ENCODE measurements at places on chromosomes 4 and X.

GRCh38 chr4:138188406-138189084, 53.6 kb downstream of the SLC7A11 start:
- no peak for DNase-seq

DNA sequence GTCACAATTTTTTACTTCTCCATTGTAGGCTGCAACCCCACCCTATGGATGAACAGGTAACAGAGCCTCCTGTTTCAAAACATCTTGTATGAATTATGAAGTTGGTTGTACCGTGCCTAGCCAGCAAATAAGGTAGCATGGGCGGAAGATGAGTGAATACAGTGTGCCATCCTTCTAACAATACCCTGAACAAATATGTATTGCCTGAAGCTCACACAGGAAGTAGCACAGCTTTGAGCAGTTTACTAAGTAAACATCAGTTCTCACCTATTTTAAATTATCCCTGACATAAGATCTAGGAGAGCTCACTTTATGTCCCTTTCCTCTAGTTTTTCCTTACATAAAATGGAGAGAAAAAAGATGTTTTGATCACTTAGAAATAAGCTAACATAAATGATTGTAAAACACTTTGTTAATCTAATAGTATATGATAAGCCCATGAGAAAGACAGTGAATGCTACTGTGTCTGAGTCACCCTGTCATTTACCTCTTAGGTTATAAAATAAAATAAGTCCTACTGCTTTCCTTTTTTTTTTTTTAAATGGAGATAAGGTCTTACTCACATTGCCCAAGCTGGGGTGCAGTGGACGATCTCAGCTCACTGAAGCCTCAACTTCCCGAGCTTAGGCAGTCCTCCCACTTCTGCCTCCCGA, 36.6 kb downstream of the GRSF1 start:
- no peak for DNase-seq

- DNase-seq, result no peak
Observed at GRCh38 chr4:81429607-81430006, 42.1 kb downstream of the RASGEF1B start.

GRCh38 chr4:26889356-26889755, 28.7 kb downstream of the STIM2 start:
- no peak for DNase-seq

GRCh38 chr4:61741327-61742096, 541.4 kb downstream of the ADGRL3 start:
- no peak for DNase-seq

DNA sequence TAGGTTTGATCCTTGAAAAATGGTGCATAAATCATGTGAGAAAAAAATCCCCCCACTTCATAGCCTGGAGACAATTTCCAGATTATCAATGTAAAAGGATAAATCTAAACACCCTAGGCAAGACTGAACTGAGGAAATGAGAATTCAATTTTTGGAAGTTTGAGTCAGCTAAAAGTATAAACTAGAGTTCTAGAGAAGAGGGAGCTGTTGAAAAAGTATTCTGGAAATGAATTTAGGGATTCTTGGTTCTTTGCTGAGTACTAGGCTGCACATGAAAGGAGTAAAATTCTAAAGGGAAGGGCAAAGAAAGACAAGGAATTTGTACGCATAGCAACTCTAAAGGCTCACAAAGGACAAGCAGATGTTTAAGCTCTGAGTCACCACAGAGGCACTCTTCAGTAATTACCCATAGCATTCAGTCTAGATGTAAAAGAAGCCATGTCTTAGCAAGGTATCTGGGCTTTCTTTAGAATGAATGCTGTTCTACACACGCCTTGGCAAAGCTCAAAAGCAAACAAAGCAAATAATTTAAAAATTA, 896.5 kb downstream of the PDHA2 start:
- DNase-seq, result no peak

GRCh38 chr4:176668324-176668723, 124.4 kb downstream of the VEGFC start:
- DNase-seq, result no peak
